ENCODE measurements at places on chromosomes 3 and 15.

DNA sequence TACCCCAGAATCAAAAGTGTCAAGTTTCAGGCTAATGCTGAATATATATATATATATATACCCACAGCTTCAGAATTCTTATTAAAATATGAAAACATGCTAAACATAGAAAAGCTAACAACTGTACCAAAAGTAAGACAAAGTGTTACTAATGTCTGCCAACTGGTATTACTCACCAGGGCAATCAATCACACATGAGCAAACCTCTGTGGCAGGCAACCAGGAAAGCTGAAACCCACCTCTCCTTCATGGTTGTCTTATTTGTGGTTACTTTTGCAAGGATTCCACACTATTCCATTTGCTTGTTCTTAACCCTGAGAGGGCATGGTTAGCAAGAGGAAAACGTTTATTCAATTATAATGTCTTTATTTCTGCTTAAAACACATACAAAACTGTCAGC lies 512.3 kb upstream of the MDFIC2 start:
- DNase-seq = no peak

DNA sequence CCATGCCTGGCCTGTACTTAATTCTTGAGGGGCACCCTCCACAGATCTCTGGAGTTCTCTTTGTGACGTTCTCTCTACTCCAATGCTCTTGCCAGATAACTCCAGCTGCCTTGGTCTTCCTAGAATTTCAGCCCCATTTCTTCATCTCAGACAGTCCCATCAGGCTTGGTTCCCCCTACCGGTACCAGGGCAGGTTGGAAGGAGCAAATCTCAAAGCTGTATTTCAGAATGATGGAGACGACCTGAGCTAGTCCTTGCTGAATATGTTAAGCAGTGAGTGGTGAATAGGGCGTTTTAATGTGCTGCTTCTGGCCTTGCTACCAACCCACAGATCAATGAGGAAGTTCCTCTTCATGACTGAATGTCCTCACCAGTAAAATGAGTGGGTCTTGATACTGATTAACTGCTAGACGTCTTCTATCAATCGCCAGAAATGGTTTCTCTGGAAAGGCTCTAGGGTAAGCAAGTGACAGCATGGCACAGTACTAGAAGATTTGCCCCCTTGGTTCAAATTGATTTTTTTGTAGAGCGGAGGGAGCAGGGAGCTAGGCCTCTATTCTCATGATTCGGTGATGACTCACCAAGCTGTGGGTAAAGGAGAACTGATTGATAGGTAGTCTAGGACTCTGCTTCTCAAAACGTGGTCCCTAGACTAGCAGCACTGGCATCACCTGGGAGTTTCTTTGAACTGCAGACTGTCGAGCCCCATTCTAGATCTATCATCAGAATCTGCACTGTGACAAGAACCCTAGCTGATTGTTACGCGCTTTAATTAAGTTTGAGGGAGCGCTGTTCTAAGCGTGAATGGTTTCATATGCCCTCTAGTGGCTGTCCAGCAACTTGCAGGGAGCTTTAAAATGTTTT lies 67.8 kb downstream of the UBP1 start:
- peak; percentile 3 for DNase-seq

GRCh38 chr3:69532547-69533224 lies 146.8 kb upstream of the FRMD4B start:
- no peak for DNase-seq

DNA sequence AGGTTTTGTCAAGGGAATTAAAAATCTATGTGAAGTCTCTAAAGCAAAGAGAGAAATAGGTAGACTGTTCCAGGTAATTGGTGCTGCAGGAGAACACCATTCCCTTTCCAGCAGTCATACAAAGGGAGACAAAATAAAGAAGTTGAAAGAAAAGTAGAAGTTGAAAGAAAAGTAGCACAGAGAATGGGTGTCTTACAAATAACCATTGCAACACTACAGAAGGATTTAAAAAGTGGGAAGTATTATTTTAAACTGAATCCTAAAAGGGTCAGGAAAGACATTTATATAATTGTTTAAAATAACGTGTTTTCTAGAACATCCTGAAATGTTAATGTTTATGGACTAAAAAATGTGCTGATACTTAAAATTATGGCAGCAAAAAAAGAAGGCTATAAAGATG lies 223.8 kb downstream of the RSRC1 start:
- no peak for DNase-seq

- DNase-seq = no peak
Measured at GRCh38 chr15:39756806-39757522, 25.7 kb downstream of the FSIP1 start.

DNA sequence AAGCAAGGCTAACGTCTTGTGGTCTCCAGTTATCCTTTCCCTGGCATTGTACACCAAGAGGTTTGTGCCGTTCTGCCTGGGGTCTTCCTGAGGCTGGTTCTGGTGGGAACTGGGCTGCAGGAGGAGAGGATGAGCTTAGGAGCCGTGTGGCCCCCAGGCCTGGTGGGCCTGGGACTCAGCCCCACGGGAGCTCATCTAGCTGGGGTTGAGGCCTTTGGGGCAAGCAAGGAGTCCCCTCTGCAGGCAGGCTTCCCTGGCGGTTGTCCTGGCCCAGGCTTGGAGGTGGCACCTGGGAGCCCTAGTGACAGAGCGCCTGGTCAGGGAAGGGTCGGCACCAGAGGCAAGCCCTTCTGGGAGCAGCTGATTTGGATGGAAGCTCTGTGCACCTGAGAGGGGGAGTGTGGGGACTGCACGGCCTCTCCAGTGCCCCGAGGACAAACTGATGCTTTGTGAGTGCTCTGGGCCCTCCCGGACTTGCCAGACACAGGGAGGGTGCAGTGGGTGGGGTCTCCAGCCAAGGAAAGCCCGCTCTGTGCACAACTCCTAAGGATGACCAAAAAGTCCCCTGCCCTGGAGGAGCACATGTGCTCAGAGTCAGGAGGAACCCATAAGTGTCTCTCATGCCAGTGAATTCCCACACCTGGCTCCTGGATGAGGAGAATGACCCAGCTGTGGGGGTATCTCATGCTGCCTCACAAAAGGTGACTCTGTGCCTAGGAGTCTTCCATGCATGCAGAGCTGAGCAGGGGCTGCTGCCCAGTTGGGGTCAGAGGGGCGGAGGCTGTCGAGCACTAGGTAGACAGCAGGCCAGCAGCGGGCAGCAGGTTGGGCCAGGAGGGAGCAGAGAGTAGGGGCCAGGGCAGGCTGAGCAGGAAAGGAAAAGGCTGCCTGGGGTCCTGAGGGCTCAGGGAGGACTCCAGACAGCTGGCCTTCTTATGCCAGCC lies 2.7 kb downstream of the PAK6 start:
- no peak for DNase-seq

DNA sequence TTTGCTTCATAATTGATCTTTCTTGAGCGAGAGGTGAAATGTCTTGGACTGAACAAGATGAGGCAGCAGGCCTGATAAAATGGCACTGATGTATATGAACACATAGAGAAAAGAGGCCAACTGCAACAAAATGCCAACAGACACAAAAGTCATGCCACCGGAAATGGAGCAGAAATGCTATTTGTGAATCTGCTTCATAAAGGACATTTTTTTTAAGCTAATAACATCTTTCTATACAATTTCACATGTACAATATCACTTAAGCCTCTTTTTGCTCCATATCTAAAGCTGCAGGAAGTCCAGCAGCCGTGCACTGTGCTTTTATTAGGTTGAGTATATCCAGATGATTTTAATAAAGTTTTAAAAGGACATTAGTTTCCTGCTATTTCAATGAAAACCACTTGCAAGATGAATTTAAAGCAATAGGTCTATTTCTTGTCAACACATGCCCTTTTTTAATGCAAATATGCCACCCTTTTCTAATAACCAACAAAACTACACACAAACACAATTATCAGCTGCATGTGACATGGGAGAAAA lies 169.2 kb upstream of the ADAMTS9 start:
- DNase-seq = no peak

DNA sequence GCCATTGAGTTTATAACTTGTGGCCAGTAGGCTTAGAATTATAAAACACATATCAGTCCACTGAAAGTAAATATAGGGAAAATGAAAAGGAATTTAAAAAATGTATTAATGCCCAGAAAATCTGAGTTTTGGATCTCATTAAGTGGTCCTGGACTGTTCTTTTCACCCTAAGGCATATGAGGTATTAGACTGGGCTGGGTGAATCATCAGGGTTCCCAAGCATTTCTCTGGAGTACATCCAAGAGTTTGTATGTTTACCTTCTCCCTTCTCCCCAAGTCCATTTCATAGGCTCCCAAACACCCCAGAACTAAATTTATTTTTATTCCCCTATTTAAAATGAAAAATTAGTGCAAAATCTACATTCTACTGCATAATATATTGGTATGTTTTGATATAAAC lies 31.9 kb upstream of the SPTSSB start:
- DNase-seq = no peak

DNA sequence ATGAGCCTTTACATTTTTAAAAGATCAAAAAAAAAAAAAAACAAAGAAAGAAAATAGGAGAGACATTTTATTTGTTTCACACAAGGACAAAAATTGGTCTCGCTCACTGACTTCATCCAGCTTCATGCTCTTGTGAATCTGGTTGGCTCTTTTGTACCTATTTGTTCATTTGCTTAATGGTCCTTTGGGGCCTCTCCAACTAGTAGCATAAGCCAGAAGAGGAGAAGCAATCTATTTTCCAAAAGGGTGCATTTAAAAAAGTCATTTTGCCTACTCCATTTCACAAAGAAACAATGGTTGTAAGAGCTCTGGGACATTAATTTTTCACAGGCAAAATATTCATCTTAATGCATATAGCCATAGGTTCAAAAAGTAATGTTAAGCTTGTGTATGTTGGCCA lies 168.3 kb upstream of the ADAMTS9 start:
- no peak for DNase-seq

- no peak for DNase-seq
Measured at GRCh38 chr3:89038869-89039268, 68.6 kb upstream of the EPHA3 start.

DNA sequence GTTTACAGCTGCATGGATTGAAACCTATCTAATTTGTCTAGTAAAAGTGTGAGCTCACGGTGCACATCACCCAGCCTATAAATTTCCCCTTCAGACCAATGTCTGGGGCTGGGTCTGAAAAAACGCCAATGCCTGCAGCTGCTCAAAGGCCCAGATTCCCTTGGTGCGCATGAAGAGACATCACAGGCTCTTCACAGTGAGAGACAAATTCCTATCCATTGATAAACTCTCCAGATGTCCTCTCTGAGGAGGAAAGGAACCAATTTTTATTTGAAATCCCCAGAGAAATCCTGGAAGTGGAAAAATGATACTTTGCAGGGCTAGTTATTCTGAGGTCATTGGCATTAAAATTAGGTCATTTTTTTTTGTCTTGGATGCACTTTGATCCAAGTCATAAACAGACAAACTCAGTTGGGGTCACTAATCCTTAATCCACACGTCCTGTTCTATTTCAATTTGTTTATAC lies 360.5 kb downstream of the EPHA3 start:
- no peak for DNase-seq

DNA sequence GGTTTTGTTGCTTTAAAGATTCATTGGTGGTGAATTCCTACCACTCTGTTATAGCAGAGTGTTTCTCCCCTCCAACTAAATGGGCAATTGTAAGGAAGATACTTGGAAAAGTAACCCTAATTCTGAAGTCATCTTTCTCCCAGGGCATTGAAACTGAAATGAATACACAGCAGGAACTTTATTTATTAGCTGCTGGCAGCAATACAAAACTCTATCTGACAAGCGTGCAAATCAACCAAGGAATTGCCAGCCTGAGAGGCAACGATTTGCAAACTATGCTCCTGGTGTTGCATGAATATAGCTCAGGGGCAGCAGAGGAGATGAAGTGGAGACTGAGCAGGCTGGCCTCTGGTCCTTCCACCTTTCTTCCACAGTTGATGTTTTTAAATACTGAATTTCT lies 48.9 kb downstream of the CD200R1 start:
- DNase-seq = no peak

DNA sequence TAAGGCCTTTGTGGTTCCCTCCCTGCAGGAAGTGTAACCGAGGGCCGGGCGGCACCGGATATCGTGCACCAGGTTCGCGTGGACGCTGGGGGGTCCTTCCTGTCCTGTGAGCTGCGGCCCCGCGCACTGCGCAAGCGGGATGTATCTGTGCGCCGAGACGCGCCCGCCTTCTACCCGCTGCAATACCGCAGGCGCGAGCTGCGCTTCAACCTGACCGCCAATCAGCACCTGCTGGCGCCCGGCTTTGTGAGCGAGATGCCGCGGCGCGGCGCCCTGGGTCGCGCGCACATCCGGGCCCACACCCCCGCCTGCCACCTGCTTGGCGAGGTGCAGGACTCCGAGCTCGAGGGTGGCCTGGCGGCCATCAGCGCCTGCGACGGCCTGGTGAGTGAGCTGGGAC lies 35.9 kb downstream of the SAXO2 start:
- DNase-seq = peak; percentile 28

GRCh38 chr3:52561028-52561747 lies 24.8 kb downstream of the UQCC5 start:
- DNase-seq = no peak

- no peak for DNase-seq
Measured at GRCh38 chr15:24899795-24900194, 55.0 kb upstream of the SNRPN start.

DNA sequence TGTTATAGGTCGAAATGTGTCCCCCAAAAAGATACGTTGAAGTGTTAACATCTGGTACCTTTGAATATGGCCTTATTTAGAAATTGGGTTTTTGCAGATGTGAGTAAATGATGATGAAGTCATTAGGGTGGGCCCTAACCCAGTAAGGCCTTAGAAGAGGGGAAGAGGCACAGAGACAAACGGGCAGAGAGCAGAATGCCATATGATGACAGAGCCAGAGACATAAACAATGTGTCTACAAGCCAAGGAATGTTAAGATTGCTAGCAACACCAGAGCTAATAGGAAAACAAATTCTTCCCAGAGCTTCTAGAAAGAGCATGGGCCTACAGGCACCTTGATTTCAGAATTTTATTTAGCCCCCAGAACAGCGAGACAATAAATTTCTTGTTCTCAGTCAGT lies 693.1 kb upstream of the NECTIN3 start:
- no peak for DNase-seq

GRCh38 chr3:163776743-163777142 lies 1301.6 kb downstream of the SI start:
- no peak for DNase-seq

DNA sequence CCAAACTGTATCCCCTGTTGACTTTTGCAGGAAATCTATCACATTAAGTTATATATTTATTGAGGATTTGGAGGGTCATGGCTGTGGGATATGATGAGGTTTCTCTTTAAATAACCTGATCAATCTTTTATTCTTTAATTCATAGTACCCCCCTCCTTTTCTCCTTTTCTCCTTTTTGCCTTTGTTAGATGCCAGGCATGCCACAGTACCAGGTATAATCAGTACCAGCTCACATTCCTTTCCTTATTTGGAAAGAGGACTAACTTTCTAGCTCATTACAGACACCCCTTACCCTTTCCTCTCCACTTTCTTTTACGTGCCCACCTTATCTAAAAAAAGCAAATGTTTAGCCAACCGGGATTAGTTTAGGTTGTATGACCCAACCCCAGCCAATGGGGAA lies 326.4 kb upstream of the NAALADL2 start:
- no peak for DNase-seq
